ENCODE measurements at places on chromosomes 6 and 20.

GRCh38 chr6:163309491-163310026, 105.0 kb upstream of the QKI start:
- no peak for DNase-seq

DNA sequence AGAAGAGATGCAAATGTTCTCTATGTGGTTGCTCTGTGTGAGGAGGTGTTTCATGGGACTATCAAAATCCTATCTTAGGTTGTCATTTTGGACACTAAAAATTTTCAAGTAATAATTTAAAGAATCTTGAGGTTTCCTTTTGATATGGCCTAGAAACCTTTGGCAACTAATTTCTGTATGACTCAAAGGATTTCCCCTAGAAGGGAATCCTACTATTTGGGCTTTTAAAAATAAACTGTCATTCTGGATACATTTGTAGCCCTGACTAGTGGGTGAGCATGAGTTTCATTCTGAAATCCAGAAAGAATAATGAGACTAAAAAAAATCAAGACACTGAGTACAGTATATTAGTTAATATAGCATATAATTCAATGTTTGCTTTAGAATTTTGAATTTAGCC, 25.5 kb upstream of the RAB23 start:
- no peak for DNase-seq

- DNase-seq = no peak
These were observed 252.6 kb upstream of the SUPT3H start for GRCh38 chr6:45630314-45630713.

- DNase-seq = no peak
These were observed 26.3 kb downstream of the ALDH5A1 start for GRCh38 chr6:24520929-24521546.

DNA sequence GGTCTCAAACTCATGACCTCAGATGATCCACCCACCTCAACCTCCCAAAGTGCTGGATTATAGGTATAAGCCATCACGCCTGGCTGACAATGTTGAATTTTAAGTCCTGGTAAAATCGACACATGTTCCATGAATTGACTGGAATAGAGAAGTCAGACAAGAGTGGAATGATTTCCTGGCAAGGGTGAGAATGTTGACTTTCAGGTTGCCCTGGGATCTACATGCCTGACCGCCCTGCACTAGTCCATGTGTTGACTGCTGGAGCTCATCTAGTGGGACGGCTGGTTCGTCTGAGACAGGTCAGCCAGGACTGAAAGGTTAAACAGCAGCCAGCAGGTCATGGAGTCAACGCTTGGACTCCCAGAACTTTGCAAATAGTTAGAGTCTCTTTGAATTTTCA, 88.8 kb downstream of the SASH1 start:
- DNase-seq = no peak
